ENCODE measurements at places on chromosomes 3 and 15. TPM values are rescaled to one million over a fixed set of nuclear protein-coding genes. Genes with fewer than 3 reads are reported as not detected.

- H3K4me3 ChIP-seq: no peak overlapping the region
- no peaks in the 10 kb centered on the region for H3K4me1 ChIP-seq
- no peak overlapping the region for H3K27ac ChIP-seq
- H3K36me3 ChIP-seq: no peaks in the 10 kb centered on the region
These were observed 28.9 kb downstream of the CFAP91 start for GRCh38 chr3:119731560-119732343.

GRCh38 chr3:176262071-176262470 is 935.2 kb downstream of the TBL1XR1 start:
- no peak overlapping the region for H3K27ac ChIP-seq
- H3K36me3 ChIP-seq: no peaks in the 10 kb centered on the region
- no peak overlapping the region for H3K4me3 ChIP-seq
- DNase-seq: no peak
- no peaks in the 10 kb centered on the region for H3K4me1 ChIP-seq

DNA sequence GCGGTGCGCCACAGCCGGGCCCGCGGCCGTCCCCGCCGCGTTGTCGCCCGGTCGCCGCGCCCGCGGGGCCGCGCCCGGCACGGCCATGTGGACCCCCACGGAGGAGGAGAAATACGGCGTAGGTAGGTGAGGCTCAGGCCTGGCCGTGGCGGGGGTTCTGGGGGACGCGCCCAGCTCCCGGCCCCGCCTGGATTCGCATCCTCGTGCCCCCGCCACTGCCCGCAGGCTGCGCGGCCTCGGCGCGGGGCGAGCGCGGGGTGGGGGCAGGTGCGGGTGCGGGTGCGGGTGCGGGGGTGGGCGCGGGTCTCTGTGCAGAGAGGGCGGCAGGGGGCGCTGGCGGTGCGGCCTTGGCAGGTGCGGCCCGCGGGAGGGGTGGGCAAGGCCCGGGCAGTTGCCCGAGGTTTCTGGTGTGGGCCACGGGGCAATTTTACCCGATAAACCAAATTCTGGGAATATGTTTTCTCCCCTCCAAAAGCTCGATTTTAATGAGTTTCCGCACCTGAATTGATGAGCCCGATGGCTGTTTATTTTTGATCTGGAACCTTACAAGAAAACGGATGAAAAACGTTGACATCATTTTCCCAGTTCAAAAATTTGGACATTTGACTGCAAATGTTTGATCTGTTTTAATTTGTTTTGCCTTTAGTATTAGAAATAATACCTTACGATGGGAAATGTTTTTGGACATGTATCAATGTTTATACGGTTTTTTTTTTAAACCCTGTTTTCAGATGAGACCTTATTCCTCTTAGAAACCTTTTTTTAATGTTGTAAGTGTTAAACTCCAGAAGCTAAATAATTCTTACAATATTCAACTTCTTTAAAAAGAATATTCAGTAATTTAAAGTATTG is 678 bp downstream of the DOCK3 start:
- DNase-seq: no peak
- H3K27ac ChIP-seq: no peak overlapping the region
- no peaks in the 10 kb centered on the region for H3K36me3 ChIP-seq

- H3K27me3 ChIP-seq: peaks cover 18% of the 10 kb centered on the region
- H3K36me3 ChIP-seq: no peaks in the 10 kb centered on the region
- no peak overlapping the region for H3K4me3 ChIP-seq
- no peak for DNase-seq
These were observed 49.6 kb upstream of the ST8SIA2 start for GRCh38 chr15:92343924-92344643.

DNA sequence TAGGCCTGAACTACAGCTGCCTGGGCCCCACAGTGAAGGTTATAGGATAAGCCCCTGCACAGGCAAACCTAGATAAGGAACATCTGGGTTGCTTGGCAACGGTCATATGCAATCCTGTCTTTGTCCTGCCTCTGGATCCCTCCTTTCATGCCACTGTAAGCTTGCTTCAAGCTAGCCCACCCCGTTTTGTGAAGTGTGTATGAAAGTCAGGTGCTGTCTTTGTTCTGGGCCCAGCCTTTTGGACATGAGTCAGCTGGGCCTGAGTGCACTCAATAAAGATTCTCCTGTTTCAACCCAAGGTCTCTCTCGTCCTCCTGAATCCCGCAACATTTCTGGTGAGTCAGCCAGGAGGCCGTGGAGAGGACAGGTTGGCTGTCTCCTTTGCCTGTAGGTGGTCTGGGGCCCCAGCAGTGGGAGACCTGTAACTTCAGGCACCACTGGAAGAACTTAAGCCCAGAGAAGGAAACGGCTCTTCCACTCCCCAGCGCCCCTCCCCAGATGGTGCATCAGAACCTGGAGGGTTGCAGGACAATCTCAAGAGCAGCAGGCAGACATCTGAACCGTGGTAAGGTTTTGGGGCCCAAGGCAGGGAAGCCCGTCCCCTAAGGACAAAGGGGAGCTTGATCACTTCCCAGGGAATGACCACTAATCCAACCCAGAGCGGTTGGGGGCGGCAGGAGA is 8.3 kb upstream of the SLC9C1 start:
- H3K27me3 ChIP-seq: no peaks in the 10 kb centered on the region
- H3K36me3 ChIP-seq: no peaks in the 10 kb centered on the region
- H3K27ac ChIP-seq: no peak overlapping the region
- no peaks in the 10 kb centered on the region for H3K4me1 ChIP-seq

DNA sequence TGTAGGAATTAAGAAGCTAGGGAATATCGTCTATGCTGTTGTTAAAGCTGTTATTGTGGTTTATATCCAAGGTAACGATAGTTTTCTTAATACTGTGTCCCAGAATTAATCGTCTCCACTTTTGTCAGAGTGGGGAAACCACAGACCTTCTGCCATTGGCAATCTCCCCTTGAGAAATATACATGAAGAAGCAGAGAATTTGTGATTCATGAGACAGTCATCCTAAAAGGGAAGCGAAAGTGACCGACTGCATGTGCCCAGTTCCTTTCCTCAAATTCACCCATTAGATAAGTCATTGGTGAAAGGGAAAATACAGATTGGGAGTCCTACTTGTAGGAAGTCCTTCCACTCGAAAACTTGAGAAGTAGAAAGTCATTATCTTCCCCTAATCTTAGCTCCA is 26.6 kb downstream of the DIPK2A start:
- no peak overlapping the region for H3K4me3 ChIP-seq
- DNase-seq: no peak
- no peaks in the 10 kb centered on the region for H3K4me1 ChIP-seq
- no peak overlapping the region for H3K27ac ChIP-seq
- H3K36me3 ChIP-seq: peaks cover 3% of the 10 kb centered on the region

DNA sequence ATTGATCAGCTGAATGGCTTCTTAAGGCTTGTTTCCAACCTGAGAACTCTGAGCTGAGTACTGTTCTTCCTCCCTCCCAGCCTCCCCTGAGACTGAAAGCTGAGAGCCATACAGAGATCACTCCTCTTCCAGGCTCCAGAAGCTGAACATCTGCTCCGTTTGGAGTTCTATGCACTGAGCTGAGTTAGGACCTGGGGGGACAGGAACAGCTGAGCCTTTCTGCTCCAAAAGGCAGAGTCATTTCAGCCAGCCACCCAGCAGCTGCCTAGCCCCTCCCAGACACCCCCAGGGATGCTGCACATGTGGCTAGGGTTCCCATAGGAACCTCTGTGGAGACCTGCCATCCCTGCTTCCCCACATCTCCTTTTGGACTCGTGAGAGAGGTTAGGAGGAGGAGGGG is 64.2 kb upstream of the GLCE start:
- no peak overlapping the region for H3K27ac ChIP-seq
- no peaks in the 10 kb centered on the region for H3K4me1 ChIP-seq
- H3K27me3 ChIP-seq: no peaks in the 10 kb centered on the region
- DNase-seq: no peak
- no peaks in the 10 kb centered on the region for H3K36me3 ChIP-seq

GRCh38 chr3:8816106-8816505 is 46.7 kb upstream of the OXTR start:
- H3K4me1 ChIP-seq: no peaks in the 10 kb centered on the region
- no peaks in the 10 kb centered on the region for H3K36me3 ChIP-seq
- H3K4me3 ChIP-seq: no peak overlapping the region
- H3K27me3 ChIP-seq: no peaks in the 10 kb centered on the region
- H3K27ac ChIP-seq: no peak overlapping the region

- H3K27ac ChIP-seq: no peak overlapping the region
- H3K4me1 ChIP-seq: no peaks in the 10 kb centered on the region
- DNase-seq: no peak
- no peaks in the 10 kb centered on the region for H3K36me3 ChIP-seq
- H3K27me3 ChIP-seq: peaks cover 3% of the 10 kb centered on the region
These were observed 34.6 kb downstream of the TNFAIP8L3 start for GRCh38 chr15:51060030-51060673.

The GOLGA8J gene
- 0.19 TPM for polyA plus RNA-seq

All from large intestine (tissue), 12 donors.